ENCODE measurements at places on chromosomes 3 and 15. TPM values are rescaled to one million over a fixed set of nuclear protein-coding genes. Genes with fewer than 3 reads are reported as not detected.

ROPN1 gene
- not detected for total RNA-seq

CLDN1 gene
- 0.14 TPM for total RNA-seq

CCDC9B gene
- total RNA-seq, result not detected

TGM4 gene
- not detected for total RNA-seq

CD96 gene
- not detected for total RNA-seq

SEMA5B gene
- 57.3 TPM for total RNA-seq

VEPH1 gene
- 8.8 TPM for total RNA-seq

Measured in neural crest cell (in vitro differentiated cells).